ENCODE measurements at places on chromosomes 3 and 15.

DNA sequence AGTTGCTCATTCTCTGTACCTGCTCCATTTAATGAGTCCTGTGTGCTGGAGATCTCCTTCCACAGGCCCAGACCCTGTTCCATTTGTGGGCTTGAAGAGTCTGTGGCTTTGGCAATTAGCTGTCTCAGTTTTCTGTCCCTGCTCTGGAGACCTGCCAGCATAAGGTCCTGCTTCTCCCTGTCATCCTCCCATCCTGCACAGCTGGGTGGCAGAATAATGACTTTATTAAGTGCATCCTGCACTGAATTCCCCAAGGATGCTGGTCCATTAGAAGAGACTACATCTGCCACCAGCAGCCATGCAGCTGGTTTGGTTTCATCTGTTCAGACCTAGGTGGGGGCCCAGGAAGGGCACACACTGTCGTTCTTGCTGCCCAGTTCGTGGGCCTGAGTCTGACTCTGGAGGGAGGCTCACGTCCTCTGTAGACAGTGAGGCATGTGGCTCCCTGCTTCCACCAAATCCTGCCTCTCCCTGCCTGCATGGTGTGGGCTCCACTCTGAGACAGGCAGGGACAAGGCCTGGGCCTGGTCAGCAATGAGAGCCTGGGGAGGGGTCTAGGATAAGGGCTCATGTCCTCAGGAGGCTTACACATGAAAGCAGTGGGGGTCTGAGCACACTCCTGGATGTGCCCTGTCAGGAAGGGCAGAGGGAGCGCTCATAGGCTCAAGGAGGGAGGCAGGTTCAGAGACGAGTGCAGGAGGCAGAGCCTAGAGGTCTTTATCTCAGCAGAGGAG is 78.4 kb upstream of the PRR23E start:
- DNase-seq = no peak

- no peak for DNase-seq
Measured at GRCh38 chr3:131917006-131917405, 117.8 kb downstream of the CPNE4 start.

DNA sequence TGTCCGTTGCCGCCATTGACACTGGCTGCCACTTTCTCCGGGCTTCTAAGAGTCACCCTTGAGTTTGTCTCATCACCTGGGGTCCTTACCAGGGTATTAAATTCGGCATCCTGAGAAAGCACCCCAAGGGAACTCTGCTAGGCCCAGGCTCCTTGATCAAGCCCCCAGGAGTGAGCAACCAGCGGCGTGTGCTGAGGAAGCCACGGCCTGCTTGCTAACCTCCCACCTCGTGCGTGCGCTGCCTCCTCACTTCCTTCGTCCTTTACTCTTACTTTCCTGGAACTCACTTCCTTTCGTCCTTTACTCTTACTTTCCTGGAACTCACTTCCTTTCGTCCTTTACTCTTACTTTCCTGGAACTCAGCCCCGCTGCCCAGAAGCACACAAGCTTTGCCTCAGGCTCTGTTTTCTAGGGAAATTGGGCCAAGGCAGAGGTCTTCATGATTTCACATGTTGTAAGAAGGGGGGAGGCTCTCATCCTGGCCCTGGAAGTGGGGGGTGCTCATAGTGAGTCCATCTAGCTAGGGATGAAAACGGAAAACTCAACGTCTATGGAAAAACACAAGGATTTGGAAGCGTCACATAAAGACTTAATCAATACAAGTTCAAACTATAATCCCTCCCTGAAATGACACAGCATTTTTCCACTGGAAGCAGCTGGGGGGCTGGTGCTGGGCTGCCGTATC is 36.7 kb upstream of the BDH1 start:
- no peak for DNase-seq

- DNase-seq = no peak
Measured at GRCh38 chr3:41118461-41119390, 80.6 kb upstream of the CTNNB1 start.

DNA sequence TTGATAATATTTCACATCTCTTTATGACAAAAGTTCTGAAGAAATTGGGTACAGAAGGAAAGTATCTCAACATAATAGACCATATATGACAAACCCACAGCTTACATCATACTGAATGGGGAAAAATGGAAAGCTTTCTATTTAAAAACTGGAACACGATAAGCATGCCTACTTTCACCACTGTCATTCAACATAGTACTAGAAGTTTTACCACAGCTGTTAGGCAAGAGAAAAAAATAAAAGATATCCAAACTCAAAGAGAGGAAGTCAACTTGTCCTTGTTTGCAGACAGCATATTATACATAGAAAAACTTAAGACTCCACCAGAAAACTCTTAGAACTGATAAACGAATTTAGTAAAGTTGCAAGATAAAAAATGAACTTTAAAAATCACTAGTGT is 40.3 kb downstream of the COPS2 start:
- no peak for DNase-seq

DNA sequence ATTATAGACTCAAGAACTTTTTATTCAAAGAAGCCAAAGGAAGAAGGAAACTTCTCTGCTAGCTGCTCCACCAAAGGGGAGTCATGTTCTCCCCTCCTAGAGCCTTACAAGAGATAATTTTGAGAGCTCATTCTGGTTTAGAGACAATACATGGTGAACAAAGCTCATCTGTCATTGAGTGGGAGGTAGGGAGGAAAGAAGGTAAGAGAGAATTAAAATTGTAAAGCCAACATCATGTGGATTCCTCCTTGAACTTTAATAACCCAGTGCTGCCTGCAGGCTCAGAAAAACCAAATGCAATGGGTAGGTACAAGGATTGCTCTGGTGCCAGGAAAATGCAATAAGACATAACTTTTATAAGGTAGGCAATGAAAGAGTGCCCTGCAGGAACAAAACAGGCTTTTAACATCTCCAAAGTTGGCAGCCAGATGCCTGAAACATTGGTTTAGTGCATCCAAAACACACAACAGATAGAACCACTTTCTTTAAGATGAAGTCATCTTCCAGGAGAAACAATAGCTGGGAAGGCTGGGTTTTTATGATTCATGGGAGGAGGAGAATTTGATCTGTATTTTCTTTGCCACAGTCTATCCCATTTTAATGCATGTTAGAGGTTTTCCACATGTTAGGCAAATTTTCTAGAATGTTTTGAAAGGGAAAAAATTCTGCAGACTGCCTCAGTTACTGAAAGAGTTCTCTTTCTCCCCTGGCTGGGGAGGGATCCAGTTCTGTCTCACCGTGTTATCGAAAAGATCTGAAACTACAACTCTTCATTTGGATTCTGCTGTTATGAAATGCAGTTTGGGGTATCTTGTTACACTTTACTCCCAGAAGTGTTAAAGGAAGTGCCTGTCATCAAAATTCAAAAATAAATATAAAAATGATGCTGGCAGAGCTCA is 11.3 kb upstream of the ARHGEF3 start:
- no peak for DNase-seq

- no peak for DNase-seq
Measured at GRCh38 chr3:133506215-133506901, 67.1 kb upstream of the CDV3 start.

DNA sequence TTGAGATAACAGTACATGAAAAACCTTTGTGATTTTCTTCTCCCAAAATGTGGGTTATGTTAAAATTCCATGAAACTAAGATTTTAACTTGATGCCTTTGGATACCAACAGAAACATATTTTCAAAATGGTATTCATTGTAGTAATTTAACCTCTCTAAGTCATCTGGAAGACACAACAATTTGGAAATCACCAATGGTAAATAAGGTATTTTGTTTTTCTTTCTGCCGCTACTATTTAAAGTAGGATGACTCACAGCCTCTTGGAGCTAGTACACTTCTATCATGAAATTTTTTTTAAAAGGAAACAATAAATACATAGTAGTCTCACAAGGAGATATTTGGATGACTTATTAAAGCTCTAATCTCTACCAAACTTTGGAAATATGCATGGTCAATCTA is 291.6 kb upstream of the VEPH1 start:
- DNase-seq = no peak

Measured in neuronal stem cell (in vitro differentiated cells).